Hypothalamus (tissue), 51 donors: ENCODE measurements at places on chromosomes 5 and 9.

- DNase-seq = no peak
These were observed 71.0 kb upstream of the SEMA6A start for GRCh38 chr5:116645627-116646026.

- no peak for DNase-seq
These were observed 43.3 kb downstream of the TMC1 start for GRCh38 chr9:72564479-72565281.

DNA sequence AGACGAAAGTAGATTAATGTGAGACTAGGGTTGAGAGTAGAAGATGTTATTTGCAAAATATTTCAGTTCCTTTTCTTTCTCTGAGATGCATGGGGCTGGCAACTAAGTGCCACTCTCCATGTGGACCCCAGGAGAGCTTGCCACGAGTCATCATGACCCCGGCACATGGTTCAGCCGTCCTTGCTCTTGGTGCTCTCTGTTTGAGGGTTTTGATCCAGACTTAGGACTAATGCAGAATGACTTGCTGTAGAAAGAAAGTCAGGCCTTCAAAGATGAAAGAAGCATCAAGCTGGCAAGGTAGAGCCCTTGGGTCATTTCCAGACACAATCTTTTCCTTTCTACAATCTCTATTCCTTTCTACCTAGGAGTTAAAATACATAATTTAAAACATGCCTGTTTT lies 84.7 kb downstream of the RASGRF2 start:
- DNase-seq = no peak

- DNase-seq = no peak
These were observed 57.6 kb downstream of the PFDN1 start for GRCh38 chr5:140245341-140245740.

- no peak for DNase-seq
These were observed 93.4 kb downstream of the DAB2IP start for GRCh38 chr9:121744687-121745395.

- DNase-seq = no peak
These were observed 1.1 kb downstream of the ELOVL7 start for GRCh38 chr5:60842871-60843385.

- no peak for DNase-seq
These were observed 62.1 kb upstream of the TMC1 start for GRCh38 chr9:72459308-72459707.

DNA sequence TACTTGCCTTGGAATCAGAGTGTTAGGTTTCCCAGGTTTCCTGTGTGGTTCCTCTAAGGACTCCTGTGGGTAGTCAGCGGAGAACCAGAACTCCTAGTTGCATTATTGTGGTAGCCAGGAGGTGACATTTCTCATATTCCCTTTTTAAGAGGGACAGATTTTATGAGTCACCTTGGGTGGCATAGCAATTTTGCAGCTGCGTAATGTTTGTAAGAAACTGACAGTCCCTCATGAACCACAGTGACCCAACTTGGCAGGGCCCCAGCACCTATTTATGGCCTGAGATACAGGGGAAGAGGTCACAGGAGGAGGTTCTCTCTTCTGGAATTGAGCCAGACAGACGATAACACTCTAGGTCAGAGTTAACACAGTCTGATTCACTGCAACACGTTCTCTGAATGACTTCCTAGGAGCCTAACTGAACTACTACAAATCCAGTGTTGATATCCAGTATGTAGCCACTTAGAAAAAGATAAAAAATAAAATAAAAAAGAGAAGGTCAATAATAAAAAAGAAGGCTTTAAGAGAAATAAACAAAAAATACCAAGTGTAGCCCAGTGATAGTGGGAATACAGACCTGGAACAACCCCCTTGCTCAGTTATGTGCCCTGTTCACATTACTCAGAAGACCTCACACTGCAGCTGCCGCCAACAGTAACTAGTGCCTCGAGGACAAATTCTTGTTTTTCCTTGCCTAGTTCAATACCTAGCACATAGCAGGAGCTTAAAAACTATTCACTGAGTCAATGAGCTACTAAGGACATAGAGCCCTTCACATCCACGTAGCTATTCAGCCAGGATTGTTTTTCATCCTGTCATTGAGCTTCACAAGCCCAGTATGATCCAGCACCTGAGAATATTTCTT lies 50.7 kb upstream of the VLDLR start:
- no peak for DNase-seq

DNA sequence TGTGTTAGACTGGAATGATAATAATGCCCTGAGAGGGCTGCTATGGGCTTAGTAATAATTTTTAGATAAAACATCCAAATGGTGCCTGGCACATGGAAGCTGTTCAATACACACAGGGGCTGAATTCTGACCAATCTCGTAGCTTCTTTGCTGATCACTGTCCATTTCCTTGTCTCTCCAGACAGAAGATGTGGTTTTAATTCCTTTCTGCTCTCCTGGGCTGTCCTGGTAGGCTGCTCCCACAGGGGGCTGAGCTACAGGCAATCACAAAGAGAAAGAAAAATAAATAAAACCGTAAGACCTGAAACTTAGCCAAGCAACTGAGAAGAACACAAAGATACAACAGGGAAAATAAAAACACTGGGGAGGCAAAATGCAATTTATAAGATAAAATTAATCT lies 136.5 kb downstream of the CDK5RAP2 start:
- DNase-seq = no peak

- no peak for DNase-seq
These were observed 166.1 kb downstream of the ZSWIM6 start for GRCh38 chr5:61498121-61498520.

DNA sequence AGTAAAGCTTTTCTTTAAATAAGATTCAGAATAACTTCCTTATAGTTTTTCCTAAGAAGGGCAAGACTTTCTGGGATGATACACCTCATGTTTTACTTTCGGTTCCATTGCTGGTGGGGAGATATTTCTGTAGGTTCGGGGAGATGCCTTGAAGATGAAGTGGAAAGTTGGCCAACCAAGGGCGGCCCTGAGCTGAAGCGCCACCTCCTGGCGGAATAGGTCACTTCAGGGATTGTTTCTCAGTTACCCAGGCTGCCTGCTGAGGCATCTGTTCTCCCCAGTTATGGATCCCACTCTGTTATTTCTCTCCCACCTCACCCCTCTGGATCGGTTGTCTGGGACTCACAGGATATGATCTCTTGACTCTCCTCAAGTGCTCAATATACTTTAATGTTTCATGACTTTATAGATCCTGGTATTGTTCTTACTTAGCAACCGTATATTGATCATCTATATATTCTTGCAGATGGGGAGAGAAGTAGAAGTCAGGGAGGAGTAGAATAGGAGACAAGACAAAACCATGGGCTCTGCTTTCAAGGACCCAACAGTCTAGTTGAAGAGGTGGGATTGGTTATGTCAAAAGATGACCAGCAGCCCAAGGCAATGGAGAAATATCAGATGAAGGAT lies 23.4 kb downstream of the MEGF10 start:
- DNase-seq = no peak

GRCh38 chr9:121252104-121252851 lies 15.7 kb upstream of the GSN start:
- no peak for DNase-seq

GRCh38 chr5:114782177-114782576 lies 387.5 kb downstream of the TRIM36 start:
- no peak for DNase-seq

- DNase-seq = no peak
These were observed 52.4 kb downstream of the CDC14B start for GRCh38 chr9:96567203-96567700.

DNA sequence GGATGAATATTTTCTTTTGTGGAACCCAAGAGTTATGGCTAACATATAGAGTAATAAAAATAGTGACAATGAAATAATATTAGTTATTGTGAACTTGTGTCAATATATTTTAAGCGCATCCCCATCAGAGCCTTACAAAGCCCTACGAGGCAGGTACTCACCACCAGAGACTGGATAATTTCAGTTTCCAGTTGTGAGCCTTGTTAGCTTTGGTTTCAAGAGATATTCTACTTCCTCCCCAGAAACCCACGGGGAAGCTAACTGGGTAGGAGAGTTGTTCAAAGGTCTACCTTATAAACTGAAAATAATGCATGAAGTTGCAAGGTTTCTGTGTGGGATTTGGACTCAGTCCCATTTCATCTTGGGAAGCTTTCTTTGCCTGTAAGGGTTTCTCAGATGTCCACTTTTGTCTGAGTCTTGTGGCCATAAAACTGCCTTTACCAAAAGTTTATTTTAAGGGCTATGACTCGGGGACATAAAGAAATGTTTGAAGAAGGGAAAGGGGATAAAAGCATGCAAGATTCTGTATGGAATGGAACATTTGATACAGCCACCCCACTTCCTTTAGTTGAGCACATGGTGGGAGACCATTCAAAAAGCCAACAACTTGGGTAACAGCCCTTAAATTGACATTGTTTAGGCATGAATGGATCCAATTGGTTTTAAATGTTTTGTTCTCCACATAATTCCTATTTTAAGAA lies 57.4 kb upstream of the ANKRD55 start:
- no peak for DNase-seq

GRCh38 chr5:14507156-14507941 lies 74.2 kb upstream of the OTULINL start:
- no peak for DNase-seq
